CD4-positive, alpha-beta T cell treated with Interleukin-2 at 100 ng/mL for 4 hours (primary cell): ENCODE measurements at places on chromosomes 4 and X.

GRCh38 chrX:114075073-114075673, 508.7 kb upstream of the HTR2C start:
- no peak for DNase-seq

- peak; percentile 32 for DNase-seq
These were observed 78.7 kb downstream of the RBM47 start for GRCh38 chr4:40550948-40551462.

- DNase-seq, result no peak
These were observed 266.4 kb downstream of the ARHGAP24 start for GRCh38 chr4:85741381-85741780.

DNA sequence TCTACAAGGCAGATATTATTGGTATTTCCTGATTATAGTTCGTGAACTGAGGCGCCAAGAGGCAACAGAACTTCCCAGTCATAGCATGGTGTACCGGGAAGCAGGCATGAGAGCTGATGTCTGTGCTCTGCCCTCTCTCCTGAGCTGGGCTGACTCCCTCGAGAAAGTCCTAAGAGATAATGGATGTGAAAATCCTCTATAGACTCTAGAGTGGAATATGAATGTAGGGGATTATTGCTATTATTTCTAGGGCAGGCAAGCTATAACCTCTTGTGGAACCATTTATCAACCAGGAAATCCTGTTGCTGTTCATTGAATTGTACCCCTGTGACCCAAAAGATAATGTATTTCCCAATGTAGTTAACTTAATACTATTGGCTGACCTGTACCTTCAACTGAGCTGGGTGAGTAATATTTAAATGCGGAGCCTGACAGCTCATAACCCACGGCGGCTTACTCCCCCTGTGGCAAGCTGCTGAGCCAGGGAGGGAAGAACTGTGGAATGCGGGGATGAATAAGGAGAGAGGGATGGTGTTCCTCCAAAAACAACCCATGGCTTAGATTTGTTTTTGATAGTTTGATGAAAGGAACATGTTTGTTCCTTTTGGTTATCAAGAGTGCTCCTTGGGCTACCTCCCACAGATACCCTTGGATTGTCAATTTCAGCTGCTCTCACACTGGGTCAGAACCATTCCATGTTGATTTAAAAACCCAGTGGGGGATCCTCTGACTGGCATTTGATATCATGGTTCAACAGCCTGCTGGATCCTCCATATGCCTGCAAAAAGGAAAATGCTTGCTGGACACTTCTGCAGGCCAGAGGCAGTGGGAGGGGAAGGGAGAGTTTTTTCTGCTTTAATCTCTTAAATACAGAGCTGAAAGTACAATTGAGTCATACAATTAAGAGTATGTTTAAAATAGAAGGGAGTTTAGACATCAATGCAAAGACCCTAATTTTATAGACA, 339.0 kb upstream of the BOD1L1 start:
- no peak for DNase-seq

DNA sequence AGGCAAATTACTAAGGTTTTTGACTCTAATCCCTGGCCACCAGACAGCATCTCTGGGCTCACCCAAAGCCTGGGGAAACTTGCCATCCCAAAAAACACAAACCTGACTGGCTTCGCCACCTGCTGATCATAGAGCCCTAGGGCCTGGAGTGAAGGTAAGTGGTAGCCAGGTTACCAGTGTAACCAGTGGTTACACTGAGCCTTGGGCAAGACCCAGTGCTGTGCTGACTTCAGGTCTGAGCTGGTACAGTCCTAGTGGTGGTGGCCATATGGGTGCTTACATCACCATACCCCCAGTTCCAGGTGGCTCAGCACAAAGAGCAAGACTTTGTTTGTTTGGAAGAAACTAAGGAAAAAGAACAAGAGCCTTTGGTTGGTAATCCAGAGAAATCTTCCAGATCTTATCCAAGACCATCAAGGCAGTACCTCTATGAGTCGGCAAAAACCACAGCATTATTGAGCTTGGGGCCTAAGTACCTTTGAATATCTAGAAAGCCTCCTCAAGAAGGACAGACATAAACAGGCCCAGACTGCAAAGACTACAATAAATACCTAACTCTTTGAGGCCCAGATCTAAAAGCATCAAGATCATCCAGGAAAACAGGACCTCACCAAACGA, 13.7 kb downstream of the MED14 start:
- no peak for DNase-seq

- DNase-seq, result no peak
These were observed 155.9 kb upstream of the MAOA start for GRCh38 chrX:43500246-43500645.
